Foreskin fibroblast (primary cell): ENCODE measurements at places on chromosomes 3 and 15.

GRCh38 chr15:40142428-40142827 is 18.4 kb upstream of the BUB1B start:
- DNase-seq = no peak

GRCh38 chr3:162721736-162722135 is 1225.1 kb downstream of the OTOL1 start:
- no peak for DNase-seq

- DNase-seq = peak; percentile 82
Measured at GRCh38 chr15:62782071-62782841, 260.3 kb upstream of the TPM1 start.

GRCh38 chr15:78808550-78808949 is 2.7 kb downstream of the ADAMTS7 start:
- peak; percentile 51 for DNase-seq

DNA sequence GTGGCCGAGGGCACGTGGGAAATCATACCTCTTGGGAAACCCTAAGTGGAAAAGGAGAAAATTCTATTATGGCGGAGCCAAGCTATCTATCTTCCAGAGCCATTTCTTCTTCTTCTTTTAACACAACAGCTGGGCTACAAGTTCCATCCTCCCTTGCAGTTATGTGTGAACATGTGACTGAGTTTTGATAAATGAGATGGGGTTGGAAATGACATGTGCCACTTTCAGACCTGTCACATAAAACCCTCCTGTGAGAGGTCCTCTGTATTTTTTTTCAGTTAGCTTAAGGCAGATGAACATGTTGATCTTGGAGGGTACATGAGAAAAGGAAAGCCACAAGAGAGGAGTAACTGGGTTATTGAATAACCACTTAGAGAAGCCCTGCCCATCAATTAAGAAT is 47.9 kb downstream of the AGBL1 start:
- DNase-seq = no peak

DNA sequence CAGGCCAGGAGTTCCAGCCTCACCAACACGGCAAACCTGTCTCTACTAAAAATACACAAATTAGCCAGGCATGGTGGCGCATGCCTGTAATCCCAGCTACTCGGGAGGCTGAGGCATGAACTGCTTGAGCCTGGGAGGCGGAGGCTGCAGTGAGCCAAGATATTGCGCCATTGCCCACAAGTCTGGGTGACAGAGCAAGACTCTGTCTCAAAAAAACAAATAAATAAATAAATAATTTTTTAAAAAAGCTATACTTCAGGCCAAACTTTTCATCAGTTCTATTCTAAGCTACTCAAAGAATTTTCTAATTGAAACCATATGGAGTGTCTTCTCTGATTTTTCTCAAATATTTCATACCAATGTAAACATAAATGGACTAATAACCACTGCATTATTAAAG is 43.5 kb downstream of the PHC3 start:
- peak; percentile 35 for DNase-seq

DNA sequence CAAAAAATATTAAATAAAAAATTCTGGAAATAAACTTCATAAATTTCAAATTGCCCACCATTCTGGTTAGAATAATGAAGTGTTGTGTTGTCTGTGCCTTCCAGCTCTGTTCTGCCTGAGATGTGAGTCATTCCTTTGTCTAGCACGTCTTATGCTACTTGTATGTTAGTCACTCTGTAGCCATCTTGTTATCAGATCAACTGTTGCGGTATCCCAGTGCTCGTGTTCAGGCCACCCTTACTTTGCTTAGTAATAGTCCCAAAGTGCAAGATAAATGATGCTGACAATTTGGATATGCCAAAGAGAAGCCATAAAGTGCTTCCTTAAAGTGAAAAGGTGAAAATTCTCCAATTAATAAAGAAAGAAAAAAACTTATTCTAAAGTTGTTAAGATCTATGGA is 527.5 kb downstream of the NAALADL2 start:
- DNase-seq = peak; percentile 72

DNA sequence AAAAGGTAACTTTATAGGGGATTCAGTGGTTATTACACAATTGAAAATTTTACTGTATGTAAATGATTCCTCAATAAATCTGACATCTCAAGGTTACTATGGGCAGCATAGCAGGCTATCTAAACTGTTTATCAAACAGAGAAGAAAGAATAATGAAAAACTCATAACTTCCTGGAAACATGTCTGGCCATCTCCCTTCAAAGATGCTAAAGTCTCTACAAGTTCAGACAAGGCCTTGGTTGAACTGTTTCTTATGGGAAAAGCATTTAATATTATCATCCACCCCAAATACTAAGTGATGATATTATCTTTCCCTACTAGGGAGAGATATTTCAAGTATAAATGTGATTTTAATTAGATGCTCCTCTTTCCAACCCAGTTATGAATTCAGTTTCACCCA is 114.9 kb downstream of the ARRDC4 start:
- no peak for DNase-seq

GRCh38 chr15:74314795-74315438 is 52.5 kb downstream of the CYP11A1 start:
- DNase-seq = no peak

GRCh38 chr15:31283043-31283442 is 43.6 kb upstream of the KLF13 start:
- DNase-seq = no peak

DNA sequence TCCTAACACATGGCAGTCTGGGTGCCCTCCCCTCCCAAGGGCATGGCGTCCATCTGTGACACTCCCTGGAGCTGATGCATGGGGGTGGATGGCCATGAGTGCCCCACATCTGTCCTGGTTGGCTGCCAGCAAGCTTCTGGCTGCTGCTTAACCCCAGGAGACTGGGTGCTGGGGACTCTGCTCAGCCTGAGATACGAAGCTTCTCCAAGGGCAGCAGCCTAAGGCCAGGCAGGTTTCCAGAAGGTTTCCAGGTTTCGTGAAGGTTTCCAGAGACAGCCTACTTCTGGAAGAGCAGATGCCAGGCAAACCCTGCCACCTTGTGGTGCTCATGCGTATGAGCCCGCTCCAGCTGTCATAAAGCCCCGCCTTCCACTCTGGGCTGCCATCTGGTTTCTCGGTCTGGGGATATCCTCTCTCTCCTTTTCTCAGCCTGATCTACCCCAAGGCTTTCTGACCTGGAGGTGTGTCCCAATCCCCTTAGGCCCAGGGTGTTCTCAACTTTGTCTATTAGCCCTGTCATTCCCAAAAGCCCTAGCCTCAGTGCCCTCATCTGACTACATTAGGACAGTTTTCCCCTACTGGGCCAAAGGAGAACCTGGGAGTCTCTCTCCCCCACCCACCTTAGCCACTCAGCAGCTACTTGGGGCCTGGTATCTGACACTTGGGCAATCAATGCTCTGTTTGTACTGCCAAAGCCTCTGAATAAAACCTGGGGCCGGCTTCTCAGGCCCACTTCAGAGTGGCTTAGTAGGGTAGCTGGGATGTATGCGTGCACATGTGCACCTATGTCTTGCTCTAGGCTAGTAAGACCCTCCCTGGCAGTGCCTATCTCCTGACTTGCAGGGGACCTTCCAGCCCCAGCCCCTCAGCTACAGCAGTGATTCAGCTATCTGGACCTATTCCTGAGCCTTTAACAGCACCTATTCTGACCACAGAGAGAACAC is 12.0 kb downstream of the MRPL46 start:
- peak; percentile 75 for DNase-seq

GRCh38 chr3:29512641-29513040 is 231.8 kb downstream of the RBMS3 start:
- no peak for DNase-seq

DNA sequence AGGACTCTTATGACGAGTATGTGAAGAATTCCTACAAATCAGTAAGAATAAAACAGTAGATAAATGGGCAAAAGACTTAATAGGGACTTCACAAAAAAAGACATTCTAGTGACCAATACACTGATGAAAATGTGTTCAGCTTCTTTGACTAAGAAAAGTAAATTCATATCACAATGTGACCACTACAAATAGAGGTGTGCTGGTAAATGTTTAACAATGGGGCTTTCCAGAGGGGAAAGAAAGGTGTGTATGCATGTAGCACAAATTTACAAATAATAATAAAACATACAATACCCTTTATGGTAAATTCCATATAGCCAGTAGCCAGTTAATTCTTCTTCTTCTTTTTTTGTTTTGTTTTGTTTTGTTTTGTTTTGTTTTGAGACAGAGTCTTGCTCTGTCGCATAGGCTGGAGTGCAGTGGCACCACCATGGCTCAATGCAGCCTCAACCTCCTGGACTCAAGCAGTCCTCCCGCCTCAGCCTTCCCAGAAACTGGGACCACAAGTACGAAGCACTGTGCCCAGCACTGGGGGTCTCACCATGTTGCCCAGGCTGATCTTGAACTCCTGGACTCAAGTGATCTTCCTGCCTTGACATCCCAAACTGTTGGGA is 17.5 kb upstream of the NMD3 start:
- DNase-seq = no peak

DNA sequence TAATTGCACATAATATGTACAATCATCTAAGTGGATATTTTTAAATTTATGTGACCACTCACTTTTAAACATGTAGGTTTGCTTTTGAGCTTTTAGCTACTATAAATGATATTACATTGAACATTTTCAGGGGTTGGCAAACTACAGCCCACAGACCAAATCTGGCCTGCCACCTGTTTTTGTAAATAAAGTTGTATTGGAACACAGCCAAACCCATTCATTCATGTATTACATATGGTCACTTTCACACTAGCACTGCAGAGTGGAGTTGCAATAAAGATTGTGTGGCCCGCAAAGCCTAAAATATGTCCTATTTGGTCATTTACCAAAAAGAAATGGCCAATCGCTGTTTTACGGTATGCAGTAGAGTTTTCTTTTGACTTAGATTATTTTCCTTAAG is 21.2 kb downstream of the CMTM7 start:
- DNase-seq = no peak

GRCh38 chr3:4977001-4977852 is 2.0 kb upstream of the BHLHE40 start:
- DNase-seq = peak; percentile 89

- DNase-seq = peak; percentile 66
Measured at GRCh38 chr3:43733459-43734384, 43.0 kb downstream of the ABHD5 start.

GRCh38 chr15:45790325-45790943 is 155.6 kb downstream of the SQOR start:
- DNase-seq = peak; percentile 3

- no peak for DNase-seq
Measured at GRCh38 chr3:112505907-112506306, 6.6 kb upstream of the BTLA start.

DNA sequence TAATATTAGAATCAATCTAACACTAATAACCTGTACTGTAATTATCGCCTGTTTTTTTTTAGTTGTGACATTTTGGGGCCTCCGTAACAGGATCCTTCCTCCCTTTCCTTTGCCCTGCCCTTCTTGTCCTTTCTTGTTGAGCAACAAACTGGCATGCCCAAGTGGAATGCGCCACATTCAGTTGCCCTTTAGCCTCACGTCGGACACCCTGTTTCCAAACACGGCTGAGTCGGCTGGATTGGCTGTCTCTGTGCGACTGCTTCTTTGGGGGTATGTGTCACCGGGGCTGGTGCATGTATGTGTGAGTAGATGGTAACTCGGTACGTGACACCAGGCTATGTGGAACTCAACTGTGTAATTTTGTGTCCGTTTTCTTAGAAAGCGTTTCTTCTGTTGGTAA is 24.1 kb downstream of the TRAK1 start:
- no peak for DNase-seq

- DNase-seq = no peak
Measured at GRCh38 chr3:61531528-61531927, 29.8 kb upstream of the PTPRG start.

GRCh38 chr15:80587816-80588456 is 107.2 kb upstream of the ABHD17C start:
- DNase-seq = peak; percentile 40

DNA sequence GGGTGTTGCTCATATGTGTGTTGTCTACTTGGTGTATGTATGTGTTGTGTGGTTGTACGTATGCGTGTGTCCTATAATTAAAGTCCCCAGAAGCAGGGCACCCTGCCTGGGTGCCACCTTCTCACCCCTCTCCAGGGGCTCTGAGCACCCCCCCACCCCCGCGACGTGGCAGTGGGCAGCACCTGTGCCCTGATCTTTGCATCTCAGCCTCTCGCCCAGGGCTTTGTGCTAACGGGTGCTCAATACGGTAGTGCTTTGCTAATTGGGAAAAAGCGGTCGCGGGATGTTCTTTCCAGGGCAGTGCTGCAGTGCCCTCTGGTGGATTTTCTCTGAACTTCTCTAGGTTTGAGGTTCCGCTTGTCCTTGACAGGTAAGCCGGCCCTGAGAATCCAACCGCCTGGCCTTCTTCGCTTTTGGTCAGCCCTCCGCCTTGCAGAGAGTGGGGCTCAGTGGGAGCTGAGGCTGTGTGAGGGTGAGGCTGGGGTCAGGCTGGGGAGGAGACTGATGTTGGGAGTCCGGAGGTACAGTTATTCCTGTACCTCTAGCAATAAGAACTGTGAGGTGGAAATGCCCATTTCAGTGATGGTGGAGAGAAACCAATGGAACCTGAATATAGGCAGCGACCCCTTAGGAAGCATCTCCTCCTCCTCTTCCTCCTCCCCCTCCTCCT is 17.6 kb upstream of the EPHB3 start:
- peak; percentile 56 for DNase-seq

- no peak for DNase-seq
Measured at GRCh38 chr15:70299931-70300869, 202.5 kb upstream of the TLE3 start.

- no peak for DNase-seq
Measured at GRCh38 chr3:186932281-186933181, 2.2 kb downstream of the ST6GAL1 start.

DNA sequence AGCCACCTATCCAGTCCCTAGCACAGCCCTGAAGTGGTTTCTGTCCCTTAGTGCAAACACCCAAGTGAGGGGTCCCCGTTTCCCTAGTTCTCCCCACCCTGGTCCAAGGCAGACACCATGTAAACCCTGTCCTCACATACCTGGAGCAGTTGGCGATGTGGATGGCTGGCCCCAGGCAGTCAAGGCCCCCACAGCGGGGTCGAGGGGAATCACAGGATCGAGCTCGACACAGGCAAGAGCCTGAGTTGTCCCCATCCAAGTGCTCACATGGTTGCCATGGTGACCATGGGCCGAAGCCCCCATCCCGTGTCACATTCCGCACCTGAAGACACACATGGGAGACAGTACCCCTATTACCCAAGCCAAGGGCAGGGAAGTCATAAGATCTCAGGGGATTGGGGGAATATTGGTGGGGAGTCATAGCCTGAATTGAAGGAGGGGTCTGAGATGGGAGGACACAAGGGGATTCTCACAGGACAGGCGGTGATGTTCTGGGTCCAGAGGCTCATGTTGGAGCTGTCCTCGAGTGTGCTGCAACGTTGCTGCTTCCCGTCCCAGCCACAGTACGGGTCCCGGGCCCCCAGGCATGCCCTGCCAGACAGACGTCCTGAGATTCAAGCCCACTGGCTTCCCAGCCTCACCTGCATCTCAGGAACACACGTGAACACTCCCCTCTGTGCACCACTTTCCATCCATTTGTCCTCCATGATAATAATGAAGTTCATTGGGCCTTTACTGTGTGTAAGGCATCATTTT is 112.1 kb downstream of the SEMA5B start:
- DNase-seq = no peak

GRCh38 chr15:85532689-85533088 is 152.3 kb downstream of the AKAP13 start:
- DNase-seq = no peak

GRCh38 chr3:126938520-126939337 is 44.2 kb upstream of the PLXNA1 start:
- DNase-seq = no peak

- no peak for DNase-seq
Measured at GRCh38 chr15:79154483-79155135, 64.0 kb upstream of the RASGRF1 start.
